Thymus (tissue), 14 donors: ENCODE measurements at places on chromosomes 7 and 10. TPM values are rescaled to one million over a fixed set of nuclear protein-coding genes. Genes with fewer than 3 reads are reported as not detected.

GRCh38 chr10:5774987-5775620, 38.1 kb downstream of the GDI2 start:
- no peak for DNase-seq

- no peak for DNase-seq
These were observed 18.2 kb downstream of the PRF1 start for GRCh38 chr10:70584366-70584765.

DNA sequence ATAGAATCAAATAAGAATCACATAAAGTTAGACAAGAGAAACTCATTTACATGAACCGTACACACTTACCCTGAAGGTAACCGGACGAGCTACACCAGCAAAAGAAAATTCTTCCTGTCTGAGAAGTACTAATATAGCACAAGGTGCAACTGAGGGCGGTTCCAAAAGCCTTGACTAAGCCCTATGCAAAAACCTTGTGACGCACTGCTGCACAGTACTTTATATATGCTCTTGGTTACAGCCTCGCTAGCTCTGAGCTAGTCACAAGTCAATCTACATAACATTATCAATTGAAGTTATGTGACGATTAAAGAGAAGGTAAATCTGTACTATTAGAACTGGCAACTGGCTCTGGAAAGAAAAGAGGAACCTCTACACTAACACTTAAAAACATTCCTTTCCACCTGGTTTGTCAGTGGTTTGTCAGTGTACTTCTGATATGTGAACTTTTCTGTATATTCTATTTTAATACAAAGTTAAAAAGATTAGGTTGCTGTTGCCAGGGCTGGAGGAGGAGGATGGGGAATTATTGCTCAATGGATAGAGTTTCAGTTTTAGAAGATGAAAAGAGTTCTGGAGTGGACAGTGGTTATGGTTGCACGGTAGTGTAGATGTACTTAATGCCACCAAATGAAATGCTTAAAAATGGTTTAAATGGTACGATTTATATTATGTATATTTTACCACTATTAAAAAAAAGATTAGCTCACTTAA, 21.6 kb downstream of the NT5C3A start:
- DNase-seq, result peak; percentile 72

GRCh38 chr10:97927622-97928021, 78.0 kb downstream of the GOLGA7B start:
- DNase-seq, result no peak

VIPR2 gene
- 6.9 TPM for total RNA-seq

CPA1 gene
- total RNA-seq, result 0.14 TPM

PDK4 gene
- 4.6 TPM for total RNA-seq
